ENCODE measurements at places on chromosomes 2 and 18.

GRCh38 chr18:30358555-30358954, 684.0 kb downstream of the DSC3 start:
- no peak for DNase-seq

DNA sequence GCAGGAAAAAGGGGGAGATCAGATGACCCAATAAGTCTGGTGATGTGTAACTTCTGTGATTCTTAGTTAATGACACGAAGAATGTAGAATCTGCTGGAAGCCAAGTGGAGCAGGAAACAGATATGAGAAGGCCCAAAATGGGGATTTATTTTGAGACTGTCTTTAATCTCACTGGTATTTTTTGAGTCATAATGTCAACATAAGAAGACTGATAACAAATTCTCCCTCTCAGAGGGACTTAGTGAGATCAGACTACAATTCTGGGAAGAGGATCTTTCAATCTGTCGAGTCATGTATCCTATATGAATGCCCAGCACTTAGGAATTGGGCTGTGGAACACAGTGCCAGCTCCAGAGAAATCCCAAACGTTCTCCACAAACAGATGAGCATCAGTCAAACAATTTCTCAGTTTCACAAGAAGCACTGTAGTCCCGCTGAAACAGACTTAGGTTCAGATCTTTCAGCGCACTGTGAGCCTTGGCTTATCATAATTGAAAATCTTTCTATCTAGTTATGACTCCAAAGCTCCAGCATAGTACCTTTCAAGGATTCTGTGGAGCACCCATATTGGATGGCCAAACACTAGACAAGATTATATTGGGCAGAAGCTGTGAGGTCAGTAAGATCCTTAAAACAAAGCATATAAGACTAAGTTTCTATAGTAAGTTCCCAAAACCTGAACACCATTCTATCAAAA, 738.2 kb downstream of the LRP1B start:
- DNase-seq = no peak

- no peak for DNase-seq
Observed at GRCh38 chr2:112031473-112032223, 23.4 kb upstream of the TMEM87B start.

DNA sequence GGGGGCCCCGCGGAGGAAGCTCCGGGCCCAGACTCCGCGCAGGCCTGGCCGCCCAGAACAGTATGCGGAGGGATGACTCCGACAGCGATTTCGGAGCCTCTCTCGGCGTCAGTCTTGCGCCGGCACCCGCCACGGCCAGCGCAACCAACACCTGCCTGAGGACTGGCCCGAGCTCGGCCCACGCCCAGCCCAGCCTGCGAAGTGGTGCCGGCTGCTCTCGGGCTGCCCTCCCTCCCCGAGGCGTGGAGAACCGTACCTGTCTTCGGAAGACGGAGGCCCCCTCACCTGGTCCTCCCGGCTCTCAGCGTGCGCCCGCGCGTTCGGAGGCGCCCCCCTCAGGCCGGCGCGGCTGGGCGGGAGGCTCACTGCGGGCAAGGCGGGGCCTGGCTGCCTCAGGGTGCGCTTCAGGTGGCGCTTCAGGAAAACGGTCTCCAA, at the start of gene M1AP:
TSS of gene M1AP (minus strand) at position 322 of the 435 bp plus-strand sequence. CDS start 8,055 bp downstream, outside the sequence.
- DNase-seq = no peak

DNA sequence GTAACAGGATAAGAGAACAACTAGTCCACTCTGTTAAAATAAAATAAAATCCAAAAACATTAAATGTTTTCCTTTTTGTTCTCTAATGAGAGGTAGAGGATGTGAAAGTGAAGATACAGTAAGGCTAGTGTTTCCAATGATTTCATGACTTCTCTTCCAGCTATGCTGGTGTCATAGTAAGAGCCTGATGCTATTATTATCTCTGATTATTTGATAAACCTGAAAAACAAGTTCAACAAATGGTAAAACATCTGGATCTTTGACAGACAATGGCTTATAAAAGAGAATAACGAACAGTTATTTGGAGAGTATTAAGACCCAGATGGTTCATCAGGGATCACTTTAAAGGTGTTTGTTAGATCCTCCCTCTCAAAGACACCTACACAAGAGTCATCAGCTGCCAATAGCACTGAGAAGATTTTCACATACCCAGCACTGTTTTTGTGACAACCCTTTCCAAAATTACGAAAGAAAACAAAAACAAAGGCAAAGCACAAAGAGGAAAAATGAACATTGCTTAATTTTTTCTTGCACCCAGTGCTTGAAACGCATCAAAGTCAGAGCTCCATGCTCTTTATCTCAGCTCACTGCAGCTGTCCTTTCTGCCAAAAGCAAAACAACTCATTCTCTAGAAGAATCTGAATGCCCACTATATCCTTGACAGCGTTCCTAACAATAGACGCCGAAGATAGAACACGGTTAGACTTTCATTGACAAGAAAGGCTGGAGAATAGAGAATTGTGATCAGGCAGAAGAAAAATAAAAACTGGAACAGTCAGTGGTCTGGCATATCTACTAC, 168.6 kb downstream of the SLC8A1 start:
- no peak for DNase-seq

Measured in stimulated activated CD4-positive, alpha-beta T cell treated with anti-CD3 and anti-CD28 coated beads, Interleukin-12 subunit alpha, Interleukin-12 subunit beta, amount 100 ng/mL, for 48 hours (primary cell).